ENCODE measurements at places on chromosomes 13 and 19.

DNA sequence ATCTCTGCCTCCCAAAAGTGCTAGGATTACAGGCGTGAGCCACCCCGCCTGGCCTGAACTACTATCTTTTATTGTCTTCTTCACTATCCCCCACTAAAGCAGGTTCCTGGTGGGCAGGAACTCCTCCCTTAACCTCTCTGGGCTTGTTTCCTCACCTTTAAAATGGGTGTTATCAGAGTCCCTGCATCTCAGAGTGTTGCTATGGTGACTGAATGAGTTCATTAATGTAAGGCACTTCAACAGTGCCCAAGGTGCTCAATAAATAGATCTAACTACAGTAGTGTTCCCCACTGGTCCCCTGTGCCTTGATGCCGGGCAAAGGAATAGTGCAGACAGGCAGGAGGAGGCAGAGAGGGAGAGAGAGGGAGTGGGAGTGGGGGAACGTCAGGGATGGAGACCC lies 20.5 kb downstream of the CCDC97 start:
- no peak for DNase-seq

DNA sequence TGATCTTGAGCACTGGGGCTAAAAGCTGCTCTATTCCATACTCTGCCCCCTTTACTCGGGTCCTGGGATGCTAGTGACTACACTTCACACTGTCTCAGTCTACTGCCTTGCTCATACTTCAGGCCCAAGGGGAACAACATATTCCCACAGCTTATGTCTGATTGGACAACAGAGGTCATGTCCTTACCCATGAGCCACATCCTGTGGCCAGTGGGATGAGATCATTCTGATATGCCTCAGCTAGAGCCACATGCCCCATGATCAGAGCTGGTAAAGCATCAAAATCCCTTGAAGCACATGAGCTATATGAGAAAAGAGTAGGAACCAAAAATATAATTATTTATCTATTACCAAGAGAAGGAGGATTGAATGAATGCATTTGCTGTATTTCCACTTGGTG lies 290.1 kb upstream of the TSHZ3 start:
- no peak for DNase-seq

DNA sequence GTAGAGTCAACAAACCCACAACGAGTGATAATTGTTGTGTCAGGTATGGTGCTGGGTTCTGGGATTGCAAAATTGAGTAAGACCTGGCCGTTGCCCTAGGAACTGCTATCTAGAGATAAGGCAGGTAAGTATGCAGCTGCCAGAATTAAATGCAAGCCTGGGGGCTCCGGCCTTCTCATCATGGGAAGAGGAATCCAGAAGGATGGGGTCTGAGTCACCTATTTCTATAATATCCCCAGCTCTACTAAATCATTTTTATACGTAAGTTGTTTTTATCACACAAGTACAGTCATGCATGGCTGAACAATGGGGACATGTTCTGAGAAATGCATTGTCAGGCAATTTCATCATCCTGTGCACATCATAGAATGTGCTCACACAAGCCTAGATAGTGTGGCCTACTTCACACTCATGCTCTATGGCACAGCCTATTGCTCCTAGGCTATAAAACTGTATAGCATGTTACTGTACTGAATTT lies 203.0 kb downstream of the KLF5 start:
- no peak for DNase-seq

DNA sequence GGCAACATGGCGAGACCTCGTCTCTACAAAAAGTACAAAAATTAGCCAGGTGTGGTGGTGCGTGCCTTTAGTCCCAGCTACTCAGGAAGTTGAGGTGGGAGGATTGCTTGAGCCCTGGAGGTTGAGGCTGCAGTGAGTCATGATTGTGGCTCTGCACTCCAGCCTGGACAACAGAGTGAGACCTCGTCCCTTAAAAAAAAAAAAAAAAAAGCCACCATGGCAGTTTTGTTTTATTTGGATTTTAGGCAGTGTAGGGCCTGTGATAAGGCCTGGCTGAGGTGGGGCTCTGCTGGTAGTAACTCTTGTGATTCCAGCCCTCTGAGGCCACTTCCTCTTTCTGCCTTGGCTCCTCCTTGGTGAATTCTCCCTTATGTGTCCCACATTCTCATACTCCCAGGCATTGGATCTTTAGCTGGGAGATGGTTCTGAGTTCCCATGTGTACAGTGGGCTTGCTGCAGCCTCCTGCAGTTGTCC lies 39.2 kb downstream of the GATAD2A start:
- DNase-seq: no peak

GRCh38 chr19:52170863-52171320 lies 529 bp downstream of the ZNF836 start:
- no peak for DNase-seq

DNA sequence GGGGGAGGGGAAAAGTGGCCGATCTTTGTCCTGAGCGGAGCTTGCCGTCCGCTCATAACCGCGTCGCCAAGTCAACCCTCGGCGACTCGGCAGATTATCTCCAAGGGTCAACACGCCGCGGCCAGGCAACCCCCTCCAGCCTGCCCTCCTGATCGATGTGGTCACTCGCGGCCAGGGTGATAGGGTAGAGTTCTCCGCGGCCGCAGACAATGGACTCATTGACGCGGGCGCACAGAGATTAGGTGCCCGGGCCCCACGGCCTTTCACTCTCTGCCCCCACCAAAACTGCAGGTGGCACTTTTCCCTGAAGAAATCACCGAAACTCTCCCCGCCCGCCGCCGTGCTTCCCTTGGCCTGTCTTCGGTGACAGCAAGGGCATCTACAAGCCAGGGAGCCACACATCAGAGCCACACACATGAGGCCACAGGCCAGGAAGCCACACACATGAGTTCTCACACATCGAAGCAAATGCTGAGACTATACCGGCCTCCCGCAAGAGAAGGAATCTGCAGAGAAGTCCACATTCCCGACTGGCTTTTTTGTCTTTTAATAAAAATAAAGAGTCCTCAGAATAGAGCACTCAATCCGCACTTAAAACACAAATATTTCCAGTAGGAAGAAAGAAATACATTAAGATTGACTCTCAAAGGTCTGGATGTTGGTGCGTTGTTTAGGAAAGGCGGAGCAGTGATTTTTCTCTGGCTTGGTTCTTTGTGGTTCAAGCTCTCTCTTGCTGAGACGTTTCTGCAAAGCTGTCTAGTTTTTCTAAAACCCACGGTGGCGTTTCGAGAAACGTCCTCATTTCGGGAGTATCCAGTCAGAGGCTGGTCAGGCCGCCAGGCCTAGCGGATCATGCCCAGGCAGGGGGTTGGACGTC lies 1.5 kb upstream of the PDX1 start:
- no peak for DNase-seq

- no peak for DNase-seq
Observed at GRCh38 chr13:32390048-32390447, 37.9 kb downstream of the N4BP2L1 start.

DNA sequence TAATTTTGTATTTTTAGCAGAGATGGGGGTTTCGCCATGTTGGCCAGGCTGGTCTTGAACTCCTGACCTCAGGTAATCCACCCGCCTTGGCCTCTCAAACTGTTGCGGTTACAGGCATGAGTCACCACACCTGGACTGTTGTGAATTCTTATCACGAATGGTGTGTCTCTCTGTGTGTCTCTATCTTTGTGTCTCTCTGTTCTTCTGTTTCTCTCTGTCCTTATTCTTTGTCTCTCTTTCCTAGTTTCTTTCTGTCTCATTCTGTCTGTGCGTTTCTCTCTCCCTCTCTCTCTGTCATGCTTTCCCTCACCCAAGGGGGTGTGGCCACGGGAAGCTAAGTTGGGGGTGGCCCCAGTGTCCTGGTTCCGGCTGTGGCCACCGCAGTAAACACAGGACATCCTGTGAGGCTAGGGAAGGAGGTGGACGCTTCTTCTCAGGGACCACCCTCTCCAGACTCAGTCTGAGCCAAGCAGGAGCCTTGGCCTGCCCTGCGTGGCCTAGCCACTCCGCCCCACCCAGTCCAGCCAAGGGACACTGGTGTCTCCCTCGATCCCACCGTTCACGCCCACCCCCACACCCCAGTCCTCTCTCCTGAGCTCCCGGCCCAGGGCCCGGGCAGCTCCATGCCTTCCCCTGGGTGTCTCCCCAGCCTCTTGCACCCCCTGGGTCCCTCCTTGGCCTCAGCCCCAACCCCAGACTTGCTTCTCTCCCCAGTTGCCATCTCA lies 3.9 kb upstream of the PRX start:
- DNase-seq: no peak

DNA sequence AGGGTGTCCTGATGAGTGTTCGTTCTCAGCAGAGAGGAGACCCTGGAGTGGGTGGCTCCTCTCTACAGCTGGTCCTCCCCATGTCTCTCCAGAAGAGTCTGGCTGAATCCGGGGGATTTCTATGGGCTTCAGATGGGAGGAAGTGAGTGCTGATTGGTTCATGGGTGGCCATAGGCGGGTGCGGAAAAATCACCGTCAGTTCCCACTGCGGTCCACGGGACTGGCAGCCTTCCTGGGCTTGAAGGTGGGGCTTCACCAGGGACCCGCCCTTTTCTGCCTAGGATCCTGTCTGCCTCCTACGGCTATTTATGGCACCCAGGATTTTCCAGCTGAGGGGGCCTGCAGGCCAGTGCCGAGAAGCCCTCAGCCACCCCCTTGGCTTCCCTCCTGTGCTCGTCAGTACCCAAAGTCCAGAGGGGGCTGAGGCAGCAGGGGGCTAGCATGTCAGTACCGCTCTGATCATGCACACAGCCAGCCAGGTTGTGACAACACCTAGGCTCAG lies 18.4 kb downstream of the CPB2 start:
- no peak for DNase-seq

DNA sequence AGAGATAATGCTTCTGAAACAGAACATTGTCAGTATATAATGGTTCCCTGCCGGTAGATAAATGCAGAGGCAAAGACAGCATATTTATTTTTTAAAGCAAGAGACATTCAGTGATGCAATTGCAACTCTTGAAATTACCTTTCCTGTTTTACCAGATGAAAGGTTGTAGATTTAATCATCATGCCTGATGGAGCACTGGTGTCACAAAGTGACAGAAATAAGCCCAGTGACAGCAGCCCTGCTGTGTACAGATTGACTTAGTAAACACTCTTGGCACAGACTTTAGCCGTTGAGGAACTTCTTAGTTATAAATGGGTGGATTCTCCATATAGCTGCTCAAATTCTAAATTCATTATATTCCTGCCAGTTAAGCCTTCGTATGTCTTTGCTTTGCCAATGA lies 172.5 kb downstream of the ITGBL1 start:
- DNase-seq: no peak

DNA sequence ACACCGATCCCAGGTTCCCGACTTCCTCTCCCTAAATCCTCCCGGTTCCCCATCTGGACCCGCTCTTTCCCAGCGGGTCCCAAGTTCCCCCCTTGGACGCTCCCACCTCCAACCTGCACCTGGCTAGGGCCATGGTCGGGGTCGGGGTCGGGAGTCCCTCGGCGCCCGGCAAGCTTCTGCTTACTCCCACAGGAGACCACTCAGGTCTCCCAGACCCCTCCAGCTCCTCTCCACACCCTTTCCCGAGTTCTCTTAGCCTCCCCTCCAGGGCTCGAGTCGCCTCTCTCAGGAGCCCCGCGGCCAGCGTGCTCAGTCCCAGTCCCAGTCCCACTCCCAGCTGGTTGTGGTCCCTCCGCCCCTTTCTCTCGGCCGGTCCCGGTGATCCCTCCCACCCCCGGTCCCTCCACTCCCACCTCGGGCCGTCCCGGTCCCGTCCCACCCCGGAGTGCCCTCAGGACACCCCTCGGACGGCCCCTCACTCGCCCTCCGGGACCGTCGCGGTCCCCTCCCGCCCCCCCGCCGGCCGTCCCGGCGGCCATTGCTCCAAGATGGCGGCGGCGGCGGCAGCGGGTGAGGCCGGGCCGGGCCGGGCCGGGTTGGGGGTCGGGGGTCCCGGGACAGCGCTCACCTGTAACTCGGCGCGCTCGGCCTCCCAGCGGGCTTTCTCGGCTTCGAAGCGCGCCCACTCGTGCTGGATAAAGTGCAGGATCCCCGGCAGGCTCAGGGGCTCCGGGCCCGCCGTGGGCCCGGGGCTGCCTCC lies at the start of gene FKRP:
Gene FKRP (plus strand): TSS at position 537 of the 760 bp plus-strand sequence. CDS start 9,394 bp downstream, outside the sequence.
- no peak for DNase-seq

- no peak for DNase-seq
Observed at GRCh38 chr13:107185889-107186288, 618.0 kb upstream of the ARGLU1 start.

DNA sequence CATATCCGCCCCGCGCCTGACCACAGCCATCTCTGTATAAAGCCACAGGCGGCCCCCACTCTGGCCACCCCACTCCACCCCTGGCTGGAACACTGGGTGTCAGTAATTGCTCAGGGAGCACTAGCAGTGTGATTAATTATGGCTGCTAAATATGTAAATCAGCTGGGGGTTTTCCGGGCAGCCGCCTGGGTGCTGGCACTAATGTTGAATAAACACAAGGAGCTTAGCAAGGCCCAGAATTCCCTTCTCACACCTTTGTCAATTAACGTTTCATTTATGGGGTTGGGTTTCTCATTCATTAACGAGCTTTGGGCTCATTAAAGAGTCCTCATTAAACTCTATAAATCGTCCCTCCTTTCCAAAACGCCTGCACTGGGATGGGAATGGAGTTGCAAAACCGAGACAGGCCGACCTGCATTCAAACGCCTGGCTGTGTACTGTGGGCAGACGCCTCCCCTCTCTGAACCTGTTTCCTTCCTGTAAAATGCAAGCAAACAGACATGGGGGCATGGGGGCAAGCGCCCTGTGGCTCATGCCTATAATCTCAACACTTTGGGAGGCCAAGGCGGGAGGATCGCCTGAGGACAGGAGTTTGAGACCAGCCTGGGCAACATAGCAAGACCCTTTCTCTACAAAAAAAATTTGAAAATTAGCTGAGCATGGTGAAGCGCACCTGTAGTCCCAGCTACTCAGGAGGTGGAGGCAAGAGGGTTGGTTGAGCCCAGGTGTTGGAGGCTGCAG lies 17.7 kb upstream of the OLFM2 start:
- no peak for DNase-seq

DNA sequence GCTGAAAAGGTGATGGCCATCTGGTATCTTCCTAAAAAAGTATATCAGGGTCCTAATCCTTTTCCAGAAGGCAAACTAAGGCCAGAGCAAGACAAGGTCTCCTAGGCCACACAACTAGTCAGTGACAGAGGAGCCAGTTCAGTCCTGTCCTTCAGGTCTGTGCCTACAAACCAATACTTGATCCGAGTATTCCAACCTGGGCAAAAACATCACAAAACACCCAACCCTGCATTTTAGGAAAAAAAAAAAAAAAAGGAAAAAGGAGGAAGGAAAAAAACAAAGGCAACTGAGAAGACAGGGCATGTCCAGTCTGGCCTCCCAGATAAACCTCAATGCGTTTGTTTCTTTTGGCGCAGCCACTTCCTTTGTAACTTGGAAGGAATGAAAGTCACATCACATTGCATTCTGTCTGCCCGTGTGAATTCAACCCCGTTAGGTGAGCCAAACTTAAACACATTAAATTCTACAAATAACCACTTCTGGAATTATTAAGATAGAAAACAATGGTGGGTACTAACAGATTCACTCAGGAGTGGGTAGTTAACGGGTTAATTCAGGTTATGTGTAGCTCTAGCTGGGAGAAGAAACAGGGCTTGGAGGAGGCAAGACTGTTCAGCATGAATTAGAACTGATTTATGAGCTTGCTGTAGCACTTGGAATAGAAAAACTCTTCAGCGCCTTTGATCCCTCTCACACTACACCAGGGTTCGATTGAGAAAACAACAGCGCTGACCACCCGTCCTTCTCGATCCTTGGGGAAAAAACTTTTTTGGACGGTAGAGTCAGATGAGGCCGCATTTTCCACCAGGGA lies 43.0 kb upstream of the HNRNPA1L2 start:
- DNase-seq: no peak

GRCh38 chr19:3817761-3818160 lies 31.6 kb upstream of the MATK start:
- no peak for DNase-seq
